ENCODE measurements at places on chromosomes 4 and X.

DNA sequence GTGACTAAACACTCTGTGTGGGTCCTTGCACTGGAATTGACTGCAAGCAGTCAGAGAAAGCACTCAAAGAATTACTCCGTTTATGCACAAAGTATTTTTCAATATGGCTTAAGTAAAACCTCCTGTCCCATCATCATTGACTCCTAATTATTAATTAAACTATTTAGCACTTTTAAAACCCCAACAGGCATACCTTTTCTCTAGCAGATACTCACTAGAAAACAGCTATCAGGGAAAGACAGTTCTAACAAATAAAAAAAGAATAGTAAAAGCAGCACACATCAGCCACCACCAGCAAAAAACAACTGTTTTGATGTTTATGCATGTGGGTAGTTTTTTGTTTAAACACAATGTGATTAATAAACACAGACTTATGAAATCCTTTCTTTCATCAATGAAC, 66.2 kb upstream of the GYPA start:
- DNase-seq = no peak

DNA sequence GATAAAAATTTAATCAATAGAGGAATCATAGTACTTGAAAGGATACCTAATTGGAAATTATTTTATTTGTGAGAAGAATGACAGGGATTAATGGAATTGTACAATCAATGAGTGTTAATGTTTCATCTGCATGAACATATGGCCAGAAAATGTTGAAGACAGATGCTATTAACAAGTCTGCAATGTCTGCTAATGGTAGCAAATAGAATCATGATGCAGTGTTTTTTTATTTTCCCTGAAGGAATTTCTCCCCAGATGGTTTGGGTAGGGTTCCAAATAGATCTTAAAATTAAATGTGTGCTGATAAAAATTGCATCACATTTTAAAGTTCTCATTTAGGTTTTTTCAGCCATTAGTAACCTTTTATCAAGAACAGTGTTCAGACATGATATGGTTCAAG, 291.3 kb upstream of the TRAM1L1 start:
- DNase-seq = no peak

GRCh38 chr4:189769131-189769530, 171.5 kb upstream of the FRG1 start:
- DNase-seq = no peak

DNA sequence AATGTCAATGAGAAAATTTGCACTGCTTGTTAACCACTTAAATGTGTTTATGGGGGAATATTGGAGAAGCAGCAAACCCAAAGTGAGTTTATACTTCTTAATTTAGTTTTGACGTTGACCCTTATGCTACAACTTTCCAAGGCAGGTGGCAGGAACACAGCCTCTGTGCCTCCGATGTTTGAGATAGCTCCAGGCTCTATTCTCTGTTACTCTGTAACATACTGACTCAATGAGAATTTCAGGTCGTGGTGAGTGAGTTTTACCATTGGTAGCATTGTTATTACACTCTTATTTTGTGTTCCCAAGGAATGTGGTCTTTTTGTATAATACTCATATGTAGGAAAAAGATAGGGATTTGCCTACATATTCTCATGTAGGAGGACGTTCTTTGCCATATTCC, 210.7 kb downstream of the BMPR1B start:
- DNase-seq = no peak

DNA sequence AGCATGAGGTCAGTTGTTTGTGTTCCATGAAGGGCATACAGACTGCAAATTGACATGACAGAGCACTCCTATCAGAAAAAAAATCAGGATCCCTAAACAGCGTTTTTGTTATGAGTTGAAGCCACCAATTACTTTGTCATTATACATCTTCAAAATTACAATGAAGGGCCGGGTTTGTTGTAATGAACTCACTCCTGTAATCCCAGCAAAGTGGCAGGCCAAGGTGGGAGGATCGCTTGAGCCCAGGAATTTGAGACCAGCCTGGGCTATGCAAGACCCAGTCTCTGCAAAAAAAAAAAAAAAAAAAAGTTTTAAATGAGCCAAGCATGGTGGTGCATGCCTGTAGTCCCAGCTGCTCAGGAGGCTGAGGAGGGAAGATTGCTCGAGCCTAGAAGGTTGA, 3.5 kb upstream of the DCTD start:
- no peak for DNase-seq

DNA sequence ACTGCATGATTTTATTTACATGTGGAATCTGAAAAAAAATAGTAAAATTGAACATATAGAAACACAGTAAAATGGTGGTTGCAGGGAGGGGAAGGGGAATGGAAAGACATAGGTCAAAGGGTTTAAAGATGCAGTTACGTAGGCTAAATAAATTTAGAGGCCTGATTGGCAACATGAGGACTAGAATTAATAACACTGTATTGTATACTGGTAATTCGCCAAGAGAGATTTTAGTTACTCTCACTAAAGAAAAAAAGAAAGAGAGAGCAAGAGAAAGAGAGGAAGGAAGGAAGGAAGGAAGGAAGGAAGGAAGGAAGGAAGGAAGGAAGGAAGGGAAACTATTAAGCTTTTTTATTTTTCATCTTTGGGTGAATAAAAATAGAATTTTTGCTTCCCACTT, 488.1 kb downstream of the PCDH10 start:
- DNase-seq = no peak

DNA sequence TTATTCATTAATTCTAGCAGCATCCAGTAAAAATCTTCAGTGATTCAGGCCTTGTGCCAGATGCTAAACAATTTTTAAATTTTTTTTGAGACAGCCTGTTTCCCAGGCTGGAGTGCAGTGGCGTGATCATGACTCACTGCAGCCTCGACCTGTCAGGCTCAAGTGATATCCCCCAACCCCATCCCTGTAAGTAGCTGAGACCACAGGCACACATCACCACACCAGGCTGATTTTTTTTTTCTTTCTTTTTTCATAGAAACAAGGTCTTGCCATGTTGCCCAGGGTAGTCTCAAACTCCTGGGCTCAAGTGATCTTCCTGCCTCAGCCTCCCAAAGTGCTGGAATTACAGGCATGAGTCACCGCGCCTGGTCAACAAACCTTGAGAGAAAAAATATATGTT, 705.5 kb downstream of the ARAP2 start:
- DNase-seq = peak; percentile 3

GRCh38 chrX:24410514-24411189, 50.2 kb downstream of the SUPT20HL1 start:
- DNase-seq = no peak

DNA sequence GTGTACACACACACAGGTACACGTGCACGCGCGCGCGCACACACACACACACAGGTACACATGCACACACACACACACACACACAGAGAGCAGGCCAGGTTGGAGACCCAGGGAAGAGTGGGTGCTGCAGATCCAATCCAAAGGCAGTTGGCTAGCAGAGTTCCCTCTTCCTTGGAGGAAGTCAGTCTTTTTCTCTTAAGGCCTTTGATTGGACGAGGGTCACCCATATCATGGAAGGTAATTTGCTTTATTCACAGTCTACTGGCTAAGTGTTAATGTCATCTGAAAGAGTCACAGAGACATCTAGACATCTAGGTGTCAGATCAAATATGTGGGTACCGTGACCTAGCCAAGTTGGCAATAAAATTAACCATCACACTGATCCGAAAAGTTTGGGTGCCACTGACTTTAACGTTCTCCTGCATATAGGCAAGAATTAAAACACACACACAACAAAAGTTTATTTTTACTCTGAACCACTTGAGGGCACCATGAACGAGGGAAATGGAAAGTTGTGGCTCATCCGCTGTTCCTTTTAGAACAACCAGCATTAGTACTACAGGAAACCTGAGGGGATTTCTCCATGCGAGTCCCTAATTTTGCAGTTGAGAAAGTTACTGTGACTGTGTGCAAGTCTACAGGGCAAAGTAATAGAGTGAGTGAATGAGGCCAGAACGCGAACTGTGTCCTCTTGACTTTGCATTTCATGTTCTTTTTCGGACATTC, 66.0 kb upstream of the STOX2 start:
- peak; percentile 70 for DNase-seq

GRCh38 chrX:51336584-51336983, 4.0 kb downstream of the NUDT10 start:
- peak; percentile 70 for DNase-seq

GRCh38 chrX:7926501-7926900, 712 bp downstream of the PNPLA4 start:
- DNase-seq = no peak

DNA sequence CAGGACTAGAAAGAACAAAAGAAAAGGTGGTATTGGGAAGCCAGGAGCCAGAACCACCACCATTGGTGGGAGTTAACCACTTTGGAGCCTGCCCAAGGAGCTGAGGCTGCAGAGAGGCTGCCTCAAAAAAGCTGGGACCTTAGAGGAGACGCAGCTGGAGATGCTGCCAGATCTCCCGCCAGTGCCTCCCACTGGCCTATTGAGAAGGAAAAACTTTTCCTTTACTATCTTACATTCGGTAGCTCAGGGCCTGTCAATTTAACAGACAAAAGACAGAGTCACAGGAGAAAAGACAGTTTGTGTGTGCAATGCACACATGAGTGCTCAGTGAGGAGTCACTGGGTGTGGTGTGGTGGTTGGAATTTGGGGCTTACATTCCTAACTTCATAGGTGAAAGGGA, 52.4 kb upstream of the HPSE start:
- DNase-seq = peak; percentile 14

- no peak for DNase-seq
These were observed 136.2 kb downstream of the SHROOM3 start for GRCh38 chr4:76571274-76571673.

DNA sequence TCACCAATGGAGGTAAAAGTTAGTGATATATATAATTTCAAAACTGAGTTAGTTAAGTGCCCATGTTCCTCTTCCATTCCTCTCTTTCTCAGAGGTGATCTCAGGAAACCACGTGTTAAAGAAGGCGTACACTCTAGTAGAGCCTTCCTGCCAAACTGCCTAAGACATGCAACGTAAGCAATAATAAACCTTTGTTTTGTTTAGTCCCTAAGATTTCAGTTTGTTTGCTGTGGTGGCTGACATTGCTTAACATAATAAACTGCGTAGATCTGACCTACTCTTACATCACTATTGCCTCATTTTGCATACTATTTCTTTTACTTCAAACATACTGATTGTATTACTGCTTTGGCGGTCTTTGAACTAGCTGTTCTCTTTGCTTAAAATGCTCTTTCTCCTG, 99.2 kb downstream of the JADE1 start:
- DNase-seq = no peak

GRCh38 chr4:31069151-31069550, 349.0 kb downstream of the PCDH7 start:
- no peak for DNase-seq

DNA sequence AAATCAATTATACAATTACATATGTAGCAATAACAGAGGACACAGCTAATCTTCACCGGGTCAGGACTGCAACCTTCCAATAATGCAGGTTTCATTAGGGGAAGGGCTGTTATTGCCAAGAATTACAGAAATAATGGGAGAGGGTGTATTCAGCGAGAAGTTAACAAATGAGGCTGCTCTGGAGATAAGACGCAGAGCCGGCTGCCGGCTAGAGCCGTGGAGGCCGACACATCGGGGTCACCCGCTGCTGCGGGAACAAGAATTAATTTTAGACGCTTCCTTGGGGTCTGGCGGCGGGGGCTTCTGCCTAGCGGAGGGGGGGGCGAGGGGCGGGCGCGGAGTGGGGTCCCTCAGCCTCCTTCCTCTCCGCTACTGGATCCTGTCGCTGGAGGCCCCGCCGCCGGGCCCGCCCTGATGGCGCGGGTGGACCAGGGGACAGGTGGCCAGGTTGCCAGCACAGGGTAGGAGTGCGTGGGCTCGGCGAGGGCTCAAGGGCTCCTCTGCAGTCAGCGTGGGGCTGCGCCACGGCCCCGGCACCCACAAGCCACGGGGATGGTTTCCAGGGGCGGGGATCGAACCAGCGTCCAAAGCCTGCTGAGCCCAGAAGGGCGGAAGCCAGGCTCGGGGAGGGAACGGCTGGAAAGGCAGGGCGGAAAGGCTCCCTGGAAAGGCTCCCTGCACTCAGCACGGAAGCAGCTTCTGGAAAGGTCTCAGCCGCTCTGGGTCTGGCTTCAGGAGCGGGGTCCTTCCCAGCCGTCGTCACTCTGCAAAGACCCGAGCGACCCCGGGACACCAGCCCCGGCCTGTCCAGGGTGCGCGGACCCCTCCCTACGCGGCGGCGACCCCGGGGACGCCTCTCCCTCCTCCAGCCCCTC, 113.8 kb upstream of the NKX1-1 start:
- DNase-seq = peak; percentile 14

DNA sequence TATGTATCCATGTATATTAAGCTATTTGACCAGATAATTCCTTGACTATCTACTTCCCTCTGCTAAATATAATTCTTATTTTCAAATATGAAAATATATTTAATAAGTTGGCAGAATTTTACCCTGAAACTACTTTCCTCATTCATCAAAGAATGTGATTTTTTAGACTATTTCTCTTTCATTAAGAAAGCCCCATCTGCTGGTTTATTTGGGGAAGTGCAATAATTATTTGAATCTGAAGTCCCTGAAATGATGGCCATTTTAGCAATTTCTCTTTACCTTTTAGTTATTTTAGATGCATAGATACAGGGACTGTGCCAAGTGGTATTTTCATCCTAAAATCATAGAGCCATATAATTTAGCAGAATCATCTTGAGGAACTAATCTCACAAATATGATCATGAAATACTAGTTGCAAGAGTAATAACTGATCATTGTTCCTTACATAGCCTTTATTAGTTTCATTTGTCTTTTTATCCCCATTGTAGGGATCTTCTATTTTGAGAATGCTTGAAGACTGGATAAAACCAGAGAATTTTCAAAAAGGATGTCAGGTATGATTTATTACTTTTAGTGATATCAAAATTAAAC, 39.0 kb downstream of the ENPEP start:
- DNase-seq = peak; percentile 40

- DNase-seq = no peak
These were observed 3.5 kb downstream of the GPC3 start for GRCh38 chrX:133981924-133982323.

DNA sequence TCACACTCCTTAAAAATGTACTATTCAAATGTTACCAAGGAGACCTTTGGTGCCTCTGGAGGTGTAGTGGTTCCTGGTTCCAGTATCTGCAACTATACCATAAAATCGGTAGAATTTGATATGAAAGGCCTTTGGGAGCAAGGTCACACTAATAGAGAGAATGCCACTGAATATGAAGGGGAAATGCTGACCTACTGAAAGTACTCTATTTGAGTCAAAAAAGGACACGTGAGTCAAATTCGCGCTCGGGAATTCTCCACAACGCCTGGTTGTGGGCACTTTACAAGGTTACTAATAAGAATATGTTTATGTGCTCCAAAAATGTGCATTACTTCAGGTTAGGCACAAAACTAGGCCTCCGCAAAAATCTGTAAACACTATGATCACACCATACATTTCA, 39.5 kb upstream of the RELL1 start:
- no peak for DNase-seq

GRCh38 chr4:137540356-137540755, 8.1 kb upstream of the PCDH18 start:
- DNase-seq = no peak

GRCh38 chr4:119026662-119027444, 108.8 kb upstream of the MYOZ2 start:
- peak; percentile 33 for DNase-seq

- DNase-seq = no peak
These were observed 534.0 kb downstream of the ANKRD50 start for GRCh38 chr4:124178449-124179021.

GRCh38 chr4:133452678-133453077, 303.6 kb downstream of the PCDH10 start:
- no peak for DNase-seq
